Right hindlimb (tissue), 1 donor: ENCODE measurements at places on chromosomes 11 and 22.

GRCh38 chr11:72850832-72851231 is 36.6 kb downstream of the ATG16L2 start:
- no peak for DNase-seq

GRCh38 chr11:116388146-116388545 is 384.6 kb downstream of the BUD13 start:
- no peak for DNase-seq

DNA sequence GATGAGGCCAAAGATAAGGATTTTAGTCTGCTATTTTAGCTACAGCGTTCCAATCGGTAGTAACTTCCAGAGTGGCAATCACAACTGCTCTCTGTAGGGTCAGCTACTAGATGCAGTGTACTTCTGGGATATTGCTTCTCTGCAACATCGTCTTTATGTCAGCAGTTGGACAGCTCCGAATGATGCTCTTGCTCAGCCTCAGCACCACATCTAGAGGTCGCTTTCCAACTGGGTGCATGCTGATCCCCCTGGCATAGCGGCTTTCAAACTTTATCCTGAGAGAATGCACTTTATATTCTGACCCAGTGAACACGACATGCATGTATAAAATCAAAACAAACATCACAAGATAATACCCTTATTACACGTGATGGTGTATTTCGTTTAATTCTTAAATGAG is 219.6 kb downstream of the C11orf87 start:
- peak; percentile 50 for DNase-seq

DNA sequence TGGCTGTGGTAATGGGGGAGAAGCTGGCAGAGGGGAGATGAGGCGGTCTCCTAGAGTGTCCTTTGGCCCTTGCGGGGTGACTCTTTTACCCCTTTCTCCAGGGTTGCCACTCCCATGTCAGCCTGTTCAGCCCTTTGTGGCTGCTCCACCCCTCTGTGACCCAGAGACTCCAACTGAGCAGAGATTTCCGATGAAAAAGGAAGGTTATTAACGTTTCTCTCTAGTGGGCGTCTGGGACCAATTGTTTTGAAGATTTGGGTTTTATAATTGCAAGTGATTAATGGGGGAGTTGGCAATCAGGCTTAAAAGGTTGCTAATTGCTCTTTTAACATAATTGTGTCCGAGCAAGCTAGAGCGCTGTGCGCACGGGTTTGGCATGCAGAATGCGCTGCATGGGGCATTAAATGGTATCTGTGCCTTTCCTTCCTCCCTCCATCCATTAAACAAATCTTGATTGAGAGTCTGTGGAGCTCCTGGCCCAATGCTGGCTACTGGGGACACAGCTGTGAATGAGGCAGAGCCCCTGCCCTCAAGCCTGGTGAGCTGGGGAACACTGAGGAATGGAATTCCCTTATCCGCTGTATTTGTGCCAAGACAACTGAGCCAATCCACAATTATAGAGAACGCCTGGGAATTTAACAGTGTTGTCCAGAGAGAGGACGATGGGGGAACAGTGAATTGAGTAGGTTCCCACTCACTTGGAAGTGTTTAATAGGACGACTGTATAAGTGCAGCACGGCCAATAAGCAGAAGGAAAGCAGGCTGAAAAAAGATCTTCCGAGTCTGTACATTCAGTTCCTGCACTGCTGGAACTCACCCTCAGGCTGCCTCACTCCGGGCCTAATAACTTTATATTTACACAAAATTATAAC is 295.9 kb downstream of the MIAT start:
- no peak for DNase-seq

- no peak for DNase-seq
These were observed 11.9 kb upstream of the ZNF280A start for GRCh38 chr22:22531770-22532546.

DNA sequence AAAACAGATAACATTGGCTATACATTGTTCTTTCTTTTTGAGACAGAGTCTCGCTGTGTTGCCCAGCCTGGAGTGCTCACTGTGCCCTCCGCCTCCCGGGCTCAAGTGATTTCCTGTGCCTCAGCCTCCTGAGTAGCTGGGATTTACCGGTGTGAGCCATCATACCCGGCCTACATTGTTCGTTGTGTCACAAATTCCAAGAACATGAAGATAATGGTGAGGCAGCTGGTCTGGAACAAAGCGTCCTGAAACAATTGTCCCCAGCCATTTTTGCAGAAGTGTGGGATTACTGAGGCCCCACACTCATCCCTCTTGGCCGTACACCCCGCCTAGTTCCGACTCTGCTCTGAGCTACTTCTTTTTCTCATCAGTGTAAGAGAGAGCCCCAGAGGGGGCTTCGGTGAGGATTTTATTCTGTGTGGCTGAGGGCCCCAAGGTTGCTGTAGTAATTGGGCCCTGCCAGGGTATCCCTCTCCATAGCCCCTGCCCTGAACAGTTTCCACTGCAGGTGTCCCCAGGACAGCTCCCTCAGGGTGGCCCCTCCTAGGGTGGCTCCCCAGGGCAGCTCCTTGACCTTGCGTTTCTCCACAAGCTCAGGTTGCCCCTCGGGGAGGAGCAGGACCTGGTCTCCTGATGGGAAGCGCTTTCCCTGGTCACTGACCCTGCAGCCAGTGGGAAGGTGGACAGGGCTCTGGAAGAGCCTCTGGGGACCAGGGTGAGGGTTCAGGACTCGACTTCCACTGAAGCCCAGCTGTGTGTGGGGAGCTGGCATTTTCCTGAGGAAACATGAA is 13.1 kb upstream of the ARSA start:
- DNase-seq: no peak

DNA sequence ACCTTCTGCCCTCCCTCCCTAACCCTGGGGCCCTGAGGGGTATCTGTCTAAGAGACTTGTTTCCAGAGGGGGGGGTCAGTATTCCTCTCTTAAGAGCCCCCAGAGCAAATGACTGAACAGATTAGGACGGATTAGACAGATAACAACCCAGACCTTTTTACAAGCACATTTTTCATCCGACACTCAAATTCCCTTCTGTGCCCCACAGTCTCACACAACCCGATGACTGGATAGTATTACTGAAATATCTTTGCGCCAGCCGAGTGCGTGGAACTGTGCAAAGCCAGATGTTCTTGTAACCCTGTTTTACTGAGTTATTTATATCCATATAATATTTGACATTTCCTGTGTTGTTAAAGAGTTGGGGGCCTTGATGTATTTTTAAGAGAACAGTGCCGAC is 30.9 kb upstream of the FLI1 start:
- DNase-seq: no peak

- peak; percentile 63 for DNase-seq
These were observed 720 bp downstream of the PACS1 start for GRCh38 chr11:66070604-66071380.

DNA sequence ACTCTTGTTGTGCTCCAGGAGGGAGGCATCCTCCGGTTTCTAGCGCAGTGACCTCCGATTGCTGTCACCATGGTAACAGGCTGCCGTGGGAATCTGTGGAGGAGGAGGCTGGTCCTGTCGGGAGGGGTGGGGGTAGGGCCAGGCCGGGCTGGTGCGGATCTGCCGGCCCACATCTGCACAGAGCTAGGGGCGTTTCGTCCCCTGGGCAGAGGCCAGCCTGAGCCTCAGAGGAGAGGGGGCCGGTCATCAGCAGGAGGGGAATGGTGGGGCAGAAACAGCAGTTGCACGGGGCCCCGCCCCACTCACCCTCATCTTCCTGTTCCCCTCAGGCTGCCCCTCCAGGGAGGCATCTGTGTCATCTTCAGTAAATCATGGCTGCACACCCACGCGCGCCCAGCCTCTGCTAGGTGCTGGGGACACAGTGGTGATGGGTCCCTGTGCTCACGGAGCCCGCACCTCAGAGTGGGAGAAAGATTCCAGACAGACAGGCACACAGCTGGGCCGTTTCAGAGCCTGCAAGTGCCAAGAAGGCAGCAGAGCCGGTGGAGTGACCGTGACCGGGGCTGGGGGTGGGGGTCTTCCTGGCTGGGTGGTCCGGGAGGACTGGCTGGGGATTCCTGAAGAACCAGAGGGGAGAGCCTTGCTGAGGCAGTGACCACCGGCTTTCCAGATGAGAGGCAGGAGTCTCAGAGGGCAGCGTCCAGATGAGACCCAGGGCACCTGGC is 120.5 kb downstream of the CACNA1I start:
- no peak for DNase-seq

DNA sequence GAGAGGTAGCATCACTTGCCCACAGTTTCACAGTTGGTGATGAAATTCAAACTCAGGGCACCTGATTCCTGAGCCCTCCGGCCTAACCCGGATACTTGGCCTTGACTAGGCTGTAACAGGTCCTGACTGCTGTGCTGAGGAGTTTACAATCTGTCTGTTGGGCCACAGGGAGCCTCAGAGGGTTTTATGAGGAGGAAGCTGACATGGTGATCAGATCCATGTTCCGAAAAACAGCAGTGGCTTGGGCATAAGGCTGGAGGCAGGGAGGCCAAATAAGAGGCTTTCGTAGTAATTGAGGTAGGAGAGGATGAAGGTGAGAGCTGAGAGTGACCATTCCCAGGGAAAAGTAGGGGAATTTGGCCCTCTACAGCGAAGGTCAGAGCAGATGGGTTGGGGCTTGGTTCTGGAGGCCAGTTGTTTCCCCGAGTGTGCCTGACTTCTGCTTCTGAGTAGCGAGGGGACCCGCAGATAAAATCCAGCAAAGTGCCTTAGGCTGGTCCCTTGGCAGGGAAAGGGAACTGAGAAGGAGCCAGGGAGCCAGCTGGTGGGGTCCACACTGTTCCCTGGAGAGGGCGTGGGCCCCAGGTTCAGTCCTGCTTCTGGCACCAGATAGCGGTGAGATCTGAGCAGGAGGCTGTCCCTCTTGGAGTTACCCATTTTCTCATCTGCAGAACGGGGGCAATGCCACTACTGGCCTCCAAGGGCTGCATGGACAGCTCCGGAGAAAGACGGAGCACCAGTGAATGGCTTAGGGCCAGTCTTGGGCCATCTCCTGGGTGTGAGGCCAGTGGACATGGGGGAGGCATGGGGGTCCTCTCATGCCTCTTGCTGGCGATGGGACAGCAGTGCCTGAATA is 6.5 kb downstream of the PRDM11 start:
- DNase-seq: no peak

GRCh38 chr11:113932788-113933187 is 28.2 kb downstream of the HTR3B start:
- DNase-seq: no peak

- no peak for DNase-seq
These were observed 358.2 kb downstream of the MN1 start for GRCh38 chr22:27443306-27443705.

GRCh38 chr11:16468735-16469453 is 112.5 kb upstream of the SOX6 start:
- DNase-seq: no peak

GRCh38 chr22:19686946-19687345 is 27.4 kb upstream of the SEPTIN5 start:
- DNase-seq: no peak

- DNase-seq: peak; percentile 91
These were observed 46.2 kb downstream of the FAM83F start for GRCh38 chr22:40040927-40041326.

GRCh38 chr22:41280065-41280464 is 5.9 kb downstream of the RANGAP1 start:
- no peak for DNase-seq

GRCh38 chr11:93942176-93942575 is 79.0 kb upstream of the HEPHL1 start:
- no peak for DNase-seq

GRCh38 chr22:38012604-38013072 is 28.3 kb upstream of the SOX10 start:
- DNase-seq: no peak

DNA sequence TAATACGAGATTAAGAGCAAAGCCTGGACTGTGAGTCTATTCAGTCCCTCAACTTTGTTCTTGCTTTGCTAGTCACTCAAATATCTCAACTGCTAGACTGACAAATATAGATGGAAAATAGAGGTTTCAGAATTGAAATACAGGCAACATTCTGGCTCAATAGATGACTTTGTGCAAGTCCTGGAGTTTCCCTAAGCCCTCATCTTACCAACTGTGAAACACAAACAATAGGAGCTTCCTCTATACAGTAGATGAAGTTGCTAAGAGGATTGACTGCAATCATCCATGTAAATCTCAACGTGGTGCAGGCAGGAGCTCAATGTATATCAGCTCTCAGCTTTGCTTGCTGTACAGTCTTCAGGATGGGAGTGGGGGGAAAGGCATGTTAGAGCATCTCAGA is 6.2 kb upstream of the MPEG1 start:
- no peak for DNase-seq

DNA sequence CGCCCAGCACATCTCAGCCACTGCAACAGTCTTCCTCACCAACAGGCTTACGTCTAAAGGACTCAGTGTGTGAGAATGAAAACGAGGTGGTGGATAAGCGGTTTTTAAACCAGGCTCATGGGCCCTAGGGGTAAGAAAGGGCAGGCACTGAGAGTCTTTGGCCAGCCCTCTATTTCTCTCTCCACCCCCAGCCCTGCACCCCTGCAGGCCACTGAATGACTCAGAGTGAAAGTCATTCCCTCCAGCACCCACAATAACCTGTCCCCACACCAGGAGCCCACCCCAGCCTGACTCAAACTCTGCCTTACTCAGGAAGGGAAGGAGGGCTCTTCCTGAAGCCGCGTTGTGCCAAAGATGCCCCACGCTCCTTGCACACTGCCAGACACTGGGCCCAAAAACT is 72.0 kb downstream of the LARGE1 start:
- DNase-seq: no peak

DNA sequence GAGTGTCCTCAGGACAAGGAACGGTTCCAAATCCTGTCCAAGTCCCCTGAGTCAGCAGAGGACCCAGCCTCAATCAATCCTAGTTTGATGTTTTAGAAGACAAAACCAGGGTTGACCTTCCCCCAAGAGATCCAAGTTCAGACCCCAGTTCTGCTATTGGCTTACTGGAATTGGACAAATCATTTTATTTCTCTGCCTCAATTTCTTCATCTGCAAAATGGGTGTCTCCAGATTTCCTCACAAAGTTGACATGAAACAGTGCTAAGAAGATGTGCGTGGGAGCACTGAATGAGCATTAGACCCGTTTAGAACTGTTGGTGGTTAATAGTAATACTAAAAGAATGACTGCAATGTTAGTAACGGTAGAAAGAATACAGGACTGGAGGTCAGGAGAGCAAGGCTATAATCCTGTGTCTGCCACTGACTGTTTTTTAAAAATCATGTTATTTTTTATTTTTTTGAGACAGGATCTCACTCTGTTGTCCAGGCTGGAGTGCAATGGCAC is 32.8 kb upstream of the SCUBE1 start:
- no peak for DNase-seq

DNA sequence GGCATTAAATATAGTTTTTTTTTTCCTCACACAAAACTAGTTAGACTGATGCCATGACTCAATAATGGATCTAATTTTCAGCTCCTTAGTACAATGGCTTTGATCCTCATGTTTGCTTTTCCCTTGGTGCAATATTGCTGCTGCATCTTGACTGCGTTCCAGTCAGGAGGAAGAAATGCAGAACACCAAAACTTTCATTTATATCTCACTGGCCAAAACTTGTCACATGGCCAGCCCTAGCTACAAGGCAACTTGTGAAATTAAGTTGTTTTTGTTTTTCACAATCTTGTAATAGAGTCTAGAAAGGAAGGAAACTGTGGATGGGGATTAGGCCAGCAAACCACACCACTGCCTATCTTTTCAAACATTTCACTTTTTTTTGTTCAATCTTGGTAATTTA is 36.7 kb downstream of the SMC1B start:
- no peak for DNase-seq
